ENCODE measurements at places on chromosomes 3 and 15.

DNA sequence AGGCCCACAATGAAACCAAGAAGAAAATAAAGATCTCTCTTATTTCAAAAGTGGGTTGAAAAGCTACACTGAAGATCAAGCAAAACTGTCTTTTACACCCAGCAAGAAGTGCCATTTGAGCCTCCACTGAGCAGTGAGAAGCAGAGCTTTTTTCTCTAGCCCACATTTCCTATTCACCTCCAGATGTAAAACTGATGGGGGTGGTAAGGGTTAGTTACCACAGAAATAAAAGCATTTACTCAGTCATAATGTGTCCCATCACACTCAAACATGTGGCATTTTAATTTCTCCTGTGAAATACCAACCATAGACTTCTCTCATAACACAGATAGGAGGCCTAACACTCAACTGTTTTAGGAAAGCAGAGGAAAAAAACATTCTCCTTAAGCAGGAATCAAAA, 21.0 kb downstream of the IFT57 start:
- no peak for DNase-seq

DNA sequence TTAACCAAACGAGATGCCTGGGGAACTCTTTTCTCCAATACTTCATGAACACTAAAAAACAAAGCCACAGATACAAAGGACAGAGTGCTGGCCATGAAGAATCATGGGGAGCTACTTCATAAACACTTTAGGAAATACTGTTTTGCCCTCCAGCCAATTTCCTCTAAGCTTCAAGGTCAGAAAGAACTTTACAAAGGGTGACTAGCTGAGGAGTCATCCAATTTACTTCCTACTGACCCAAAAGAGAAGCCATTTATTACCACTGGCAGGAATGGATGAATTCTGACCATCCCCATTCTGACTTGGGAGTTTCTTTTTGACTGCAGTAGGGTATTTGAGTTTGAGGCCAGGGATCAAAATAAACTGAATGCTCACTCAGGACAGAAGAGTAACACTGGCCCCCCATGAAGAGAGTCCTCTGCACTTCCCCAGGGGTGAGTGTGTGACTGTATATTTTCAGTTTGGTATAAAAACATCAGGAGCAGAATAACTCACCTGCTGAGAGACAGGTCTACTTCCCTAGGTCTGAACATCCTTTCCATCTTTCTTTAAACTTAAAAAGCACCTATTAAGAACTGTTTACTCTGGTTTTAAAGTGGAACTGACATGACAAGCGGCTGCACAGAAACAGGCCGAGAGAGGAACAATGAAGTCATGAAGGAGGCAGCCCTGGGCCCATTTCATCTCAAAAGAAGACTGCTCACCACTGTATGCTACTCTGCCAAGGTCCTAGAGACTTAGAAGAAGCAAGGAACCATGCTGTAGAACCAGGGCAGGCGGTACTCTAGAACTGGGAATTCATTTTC, 203.6 kb downstream of the TNIK start:
- DNase-seq = no peak

DNA sequence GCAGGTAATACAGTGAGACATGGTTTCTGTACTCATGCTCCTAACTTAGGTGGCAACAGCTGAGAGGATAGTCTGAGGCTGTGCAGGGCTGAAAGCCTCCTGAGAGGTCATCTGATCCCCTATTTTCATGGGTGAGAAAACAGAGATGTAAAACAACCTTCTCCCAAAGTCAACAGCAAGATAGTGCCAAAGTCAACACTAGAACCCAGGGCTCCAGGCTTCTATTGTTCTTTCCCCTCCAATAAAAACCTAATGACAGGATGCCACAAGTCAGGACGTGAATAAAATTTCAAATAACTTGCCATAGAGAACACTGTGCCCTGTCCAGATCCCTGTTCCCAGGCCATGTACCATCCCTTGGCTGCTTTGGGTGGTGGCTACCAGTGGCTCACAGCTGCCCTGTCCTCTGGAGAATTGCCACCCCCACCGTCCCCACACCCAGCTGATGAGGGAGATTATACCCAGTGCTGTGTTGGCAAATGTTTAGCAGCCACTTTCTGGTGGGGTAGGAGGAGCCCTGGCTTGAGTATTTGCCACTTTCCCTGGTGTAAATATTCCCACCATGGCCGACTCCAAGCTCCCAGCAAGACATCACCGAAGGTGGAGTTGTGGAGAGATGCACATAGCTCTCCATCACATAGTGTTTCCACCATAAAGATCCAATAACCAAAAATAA, 54.8 kb downstream of the SRGAP3 start:
- no peak for DNase-seq

DNA sequence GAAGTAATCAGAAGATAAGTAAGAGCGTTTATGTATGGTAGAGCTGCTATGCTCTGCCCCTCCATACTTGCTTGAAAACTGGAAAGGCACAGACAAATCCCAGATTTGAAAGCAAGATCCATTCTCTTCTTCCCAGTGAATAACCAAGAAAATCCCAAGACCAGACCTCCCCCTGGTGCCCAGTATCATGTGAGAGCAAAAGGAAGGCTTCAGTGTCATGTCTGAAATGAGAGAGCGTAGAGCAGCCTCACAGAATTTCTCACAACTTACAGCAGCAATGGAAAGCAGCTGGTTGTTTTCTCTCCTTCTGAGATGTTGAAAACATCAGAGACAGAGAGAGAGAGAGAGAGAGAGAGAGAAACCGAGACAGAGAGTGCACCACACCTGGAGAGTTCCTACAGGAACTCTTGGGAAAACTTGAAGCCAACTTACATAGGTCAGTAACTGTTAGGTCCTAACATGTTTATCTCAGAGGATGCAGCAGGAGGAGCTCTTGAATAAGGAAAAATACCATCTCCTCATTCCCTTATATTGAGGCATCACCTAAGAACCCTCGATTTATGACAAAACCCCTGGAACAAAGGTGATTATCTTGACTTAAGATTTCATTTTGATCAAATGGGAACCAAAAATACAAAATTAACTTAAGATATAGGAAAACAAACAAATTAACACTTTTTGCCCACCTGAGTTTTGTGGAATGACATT, 273.3 kb downstream of the NSUN3 start:
- no peak for DNase-seq

DNA sequence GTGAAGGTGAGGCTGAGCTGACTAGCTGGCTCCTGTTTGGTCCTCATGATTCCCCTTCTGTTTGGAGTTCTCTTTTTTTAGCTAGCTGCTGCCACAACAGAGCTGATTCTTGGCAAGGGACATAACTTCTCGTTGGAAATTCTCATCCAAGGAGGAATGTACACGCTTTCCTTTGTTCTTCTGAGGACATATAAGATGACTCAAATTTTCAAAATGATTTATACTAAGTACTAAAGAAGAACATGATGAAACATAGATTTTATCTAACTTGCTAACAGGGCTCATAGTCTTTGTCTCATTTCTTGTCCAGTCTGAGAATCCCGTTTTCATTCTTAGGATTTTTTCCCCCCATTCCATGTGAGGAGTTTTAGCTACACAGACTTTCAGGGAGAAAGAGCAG, 2.9 kb upstream of the TFG start:
- no peak for DNase-seq

- no peak for DNase-seq
Observed at GRCh38 chr15:88479169-88479568, 11.7 kb downstream of the MRPS11 start.

DNA sequence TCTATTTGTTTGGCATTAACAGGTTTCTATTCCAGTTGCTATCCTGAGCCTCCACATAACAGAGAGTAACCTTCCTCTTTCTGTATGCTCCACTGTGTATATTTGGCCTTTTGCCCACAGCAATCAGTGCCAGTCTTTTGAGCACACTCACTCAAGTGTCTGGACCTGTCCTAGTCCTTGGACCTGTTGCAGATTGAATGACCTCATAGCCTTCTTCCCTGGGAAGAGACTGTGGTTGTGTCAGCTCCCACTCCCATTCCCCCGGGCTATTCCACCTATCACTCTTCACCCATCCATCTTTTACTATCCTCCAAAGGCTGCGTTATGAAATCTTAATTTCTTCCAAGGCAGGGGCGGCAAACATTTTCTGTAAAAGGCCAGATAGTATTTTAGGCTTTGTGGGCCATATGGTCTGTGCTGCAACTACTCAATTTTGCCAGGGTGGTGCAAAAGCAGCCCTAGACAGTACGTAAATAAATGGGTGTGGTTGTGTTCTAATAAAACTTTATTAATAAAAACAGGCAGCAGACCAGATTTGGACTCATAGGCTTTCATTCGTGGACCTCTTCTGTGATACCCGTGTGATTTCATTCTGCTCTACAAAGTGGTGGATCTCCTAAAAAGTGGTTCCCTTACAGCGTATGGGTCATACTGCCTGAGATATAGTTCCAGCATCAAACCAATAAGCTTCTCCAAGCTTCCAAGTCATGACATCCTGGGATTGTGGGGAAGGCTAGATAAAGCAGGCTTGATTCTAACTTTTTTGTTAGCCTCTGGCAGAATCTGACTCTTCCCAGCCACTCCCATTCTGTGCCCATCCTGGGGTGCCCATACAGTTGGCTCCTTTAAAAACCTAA, 57.4 kb downstream of the CDAN1 start:
- DNase-seq = no peak

DNA sequence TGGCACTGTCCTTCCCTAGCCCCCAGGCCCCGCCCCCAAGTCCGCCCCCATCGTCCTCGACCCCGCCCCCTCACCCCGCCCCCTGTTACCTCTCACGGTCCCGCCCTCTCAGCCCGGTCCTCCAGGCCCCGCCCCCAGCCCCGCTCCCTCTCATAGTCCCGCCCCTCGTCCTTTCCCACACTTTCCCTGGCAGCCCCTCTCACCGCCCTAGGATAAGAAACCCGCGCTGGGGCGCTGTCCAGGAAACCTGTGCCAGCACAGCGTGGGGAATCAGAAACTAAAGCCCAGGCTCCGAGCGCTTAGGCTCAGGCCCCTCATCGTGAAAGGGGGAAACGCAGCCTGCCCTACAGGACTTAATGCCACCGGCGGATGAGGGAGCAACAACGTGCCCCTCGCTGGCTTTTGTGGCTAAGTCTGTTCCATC, 20.9 kb downstream of the TRPM1 start:
- DNase-seq = no peak

DNA sequence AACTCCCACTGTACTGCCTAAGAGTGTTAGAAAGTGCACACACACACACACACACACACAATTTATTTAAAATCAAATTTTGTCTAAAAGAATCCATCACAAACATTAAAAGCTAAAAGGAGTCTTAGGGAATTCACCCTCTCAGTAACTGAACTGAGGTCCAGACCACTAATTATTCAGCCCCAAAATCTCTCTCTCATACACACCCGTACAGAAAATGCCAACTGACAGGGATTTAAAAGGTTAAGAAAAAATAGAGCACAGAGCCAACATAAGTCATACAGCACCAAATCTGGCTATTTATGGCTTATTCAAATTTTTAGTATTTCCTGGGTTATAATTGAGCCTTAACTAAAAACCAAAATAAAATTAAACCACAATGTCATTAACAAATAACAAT, 20.7 kb downstream of the GBE1 start:
- DNase-seq = no peak

- DNase-seq = no peak
Observed at GRCh38 chr3:13572926-13573623, 24.1 kb downstream of the FBLN2 start.

DNA sequence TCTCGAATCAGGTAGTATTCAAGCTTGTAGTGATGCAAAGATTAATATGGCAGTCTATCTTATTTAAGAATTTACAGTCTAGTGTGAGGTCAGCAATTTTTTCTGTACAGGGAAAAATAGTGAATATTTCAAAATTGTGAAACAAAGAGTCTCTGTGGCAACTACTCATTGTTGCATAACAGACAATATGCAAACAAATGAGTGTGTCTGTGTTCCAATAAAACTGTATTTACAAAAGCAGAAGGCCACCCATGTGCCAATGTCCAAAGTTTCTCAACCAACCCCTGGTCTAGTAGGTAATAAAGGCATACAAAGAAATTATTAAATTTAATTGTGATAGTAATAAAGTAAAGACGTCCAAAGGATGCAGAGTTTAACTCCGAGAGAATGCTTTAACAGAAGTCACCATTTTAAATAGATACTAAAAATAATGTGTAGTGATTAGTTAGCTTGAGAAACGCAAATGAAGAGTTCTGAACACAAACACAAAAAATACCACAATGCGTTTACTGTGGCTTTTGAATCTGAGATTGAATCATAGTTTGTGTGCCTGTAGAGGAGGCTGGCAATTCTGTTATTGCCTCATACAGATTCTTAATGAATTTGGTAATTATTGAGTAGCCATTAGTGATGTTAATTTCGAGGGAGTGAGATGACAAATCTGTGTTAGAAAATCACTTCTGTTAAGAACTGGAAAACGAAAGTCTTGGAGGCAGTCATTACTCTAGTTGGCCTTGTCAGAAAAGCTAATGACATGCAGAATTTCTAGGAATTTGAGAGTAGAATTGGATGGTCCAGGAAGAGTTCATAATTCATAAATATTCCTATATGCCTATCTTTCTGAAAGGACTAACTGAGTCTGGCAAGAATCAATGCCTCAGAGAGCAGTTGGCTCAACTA, 48.7 kb downstream of the CADM2 start:
- DNase-seq = no peak

DNA sequence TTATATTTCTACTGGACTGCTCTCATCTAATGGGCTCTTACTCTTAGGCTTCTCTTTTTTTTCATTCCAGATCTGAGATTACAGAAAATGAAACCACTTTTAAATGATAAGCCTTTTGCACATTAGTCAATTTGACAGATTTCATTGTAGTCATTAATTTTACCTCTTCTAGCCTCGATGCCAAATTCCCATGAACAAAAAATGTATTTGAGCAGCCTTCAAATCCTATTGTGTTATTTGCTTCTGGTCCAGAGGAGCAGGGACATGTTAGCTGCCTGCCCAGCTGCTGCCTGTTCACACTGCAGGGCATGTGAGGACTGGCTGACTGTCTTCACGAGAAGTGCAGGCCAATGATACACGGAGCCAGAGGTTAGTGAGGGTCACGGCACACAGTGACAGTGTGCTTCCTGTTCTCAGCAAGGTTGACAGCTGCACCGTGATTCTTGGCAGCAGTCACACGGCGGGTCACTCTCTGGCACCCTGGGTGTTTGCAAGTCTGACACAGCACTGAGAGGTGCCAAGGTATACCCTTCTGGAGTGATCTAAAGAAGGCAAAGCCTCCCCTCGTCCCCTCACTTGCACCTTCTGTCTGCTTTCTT, 40.8 kb downstream of the KAT2B start:
- DNase-seq = no peak

GRCh38 chr3:26614006-26614685, 8.4 kb upstream of the LRRC3B start:
- DNase-seq = no peak

DNA sequence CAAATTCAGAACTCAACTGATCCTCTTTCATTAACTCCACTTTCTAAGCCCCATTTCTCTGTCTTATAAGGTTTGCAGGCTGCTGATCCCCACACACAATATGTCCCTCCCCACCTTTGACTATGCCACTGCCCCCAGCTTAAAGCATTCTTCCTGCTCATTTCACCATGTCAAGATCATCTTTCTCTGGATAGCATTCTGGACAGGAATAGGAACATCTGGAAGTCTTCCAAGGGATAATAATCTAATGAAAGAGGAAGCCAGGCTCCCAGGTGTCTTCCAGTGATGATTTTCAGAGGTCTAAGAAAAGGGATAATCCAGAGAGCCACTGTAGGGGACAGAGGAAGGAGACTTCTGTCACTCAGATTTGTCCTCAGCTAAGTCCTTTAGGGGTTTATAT, 54.6 kb upstream of the GALNT15 start:
- DNase-seq = no peak
